ENCODE measurements at places on chromosomes 2 and 18. TPM values are rescaled to one million over a fixed set of nuclear protein-coding genes. Genes with fewer than 3 reads are reported as not detected.

Gene CHPF
- total RNA-seq = 24.7 TPM

Gene TTN
- total RNA-seq = 6.6 TPM

Gene COL5A2
- total RNA-seq = 0.60 TPM

Gene SPDYA
- total RNA-seq = 1.1 TPM

Gene THSD7B
- total RNA-seq = 0.49 TPM

Gene GPAT2
- 11.1 TPM for total RNA-seq

Gene SATB2
- 0.82 TPM for total RNA-seq

Gene SPAST
- total RNA-seq = 24.8 TPM

Gene FOXD4L1
- not detected for total RNA-seq

Gene IL18R1
- 68.0 TPM for total RNA-seq

Gene TMX3
- total RNA-seq = 69.5 TPM

Gene AGAP1
- total RNA-seq = 2.9 TPM

Gene NEB
- 1.2 TPM for total RNA-seq

Gene KHK
- total RNA-seq = 11.9 TPM

DNA sequence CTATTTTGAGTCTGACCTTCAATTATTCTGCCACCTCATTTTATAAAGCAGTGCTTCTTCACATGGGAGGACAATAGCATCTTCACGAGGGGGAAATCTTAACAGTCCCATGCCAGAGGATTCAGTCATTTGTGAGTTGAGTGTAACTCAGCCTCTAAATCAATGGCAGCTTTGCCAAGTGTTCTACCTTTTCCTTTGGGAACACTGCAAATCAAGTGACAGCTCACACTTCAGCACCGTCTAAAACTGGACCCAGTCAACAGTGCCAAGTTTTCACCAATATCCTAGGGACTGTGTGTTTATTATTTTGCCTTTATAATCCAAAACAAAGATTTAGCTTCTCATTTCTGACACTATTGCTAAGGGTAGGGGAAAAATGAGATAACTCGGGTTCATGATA, 133.6 kb downstream of the FIGN start:
- no peak for DNase-seq

- DNase-seq = no peak
Observed at GRCh38 chr2:165584126-165584654, 114.7 kb downstream of the CSRNP3 start.

GRCh38 chr2:88602022-88602421, 25.2 kb downstream of the EIF2AK3 start:
- no peak for DNase-seq

DNA sequence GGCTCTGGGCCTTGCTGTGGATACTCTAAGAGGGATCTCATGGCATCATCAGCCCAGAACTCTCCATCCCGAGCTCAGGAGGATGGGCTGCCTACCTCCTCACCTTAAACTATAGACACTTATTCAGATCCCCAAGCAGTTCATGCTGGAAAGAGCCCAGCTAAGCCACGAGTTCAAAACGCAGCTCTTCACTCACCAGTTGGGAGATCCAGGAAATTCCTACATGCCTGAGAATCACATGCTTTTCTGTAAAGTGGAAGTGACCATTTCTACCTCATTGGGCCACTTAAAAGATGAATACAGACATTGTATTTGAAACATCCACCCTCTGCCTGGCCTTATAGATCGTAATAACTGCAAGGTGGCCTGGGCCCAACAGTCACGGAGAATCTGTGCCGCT, 6.6 kb downstream of the ATOH8 start:
- no peak for DNase-seq

- DNase-seq = no peak
Observed at GRCh38 chr18:48990481-48991318, 39.9 kb upstream of the SMAD7 start.

DNA sequence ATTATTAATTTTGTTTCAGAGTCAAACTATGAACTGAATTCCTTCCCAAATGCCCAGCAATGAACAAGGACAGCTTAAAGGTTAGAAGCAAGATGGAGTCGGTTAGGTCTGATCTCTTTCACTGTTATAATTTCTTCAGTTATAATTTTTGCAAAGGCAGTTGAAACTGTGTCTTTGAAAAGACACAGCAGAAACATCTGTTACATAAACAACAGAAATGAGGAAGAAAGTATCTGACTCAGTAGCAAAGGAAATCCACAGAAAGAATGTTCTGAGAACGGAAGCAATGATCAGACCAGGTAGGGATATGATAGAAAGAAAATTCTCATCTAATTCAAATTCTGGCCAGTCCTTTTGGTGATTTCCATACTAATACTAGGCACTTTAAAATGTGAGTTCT, 5.2 kb upstream of the RMC1 start:
- no peak for DNase-seq

DNA sequence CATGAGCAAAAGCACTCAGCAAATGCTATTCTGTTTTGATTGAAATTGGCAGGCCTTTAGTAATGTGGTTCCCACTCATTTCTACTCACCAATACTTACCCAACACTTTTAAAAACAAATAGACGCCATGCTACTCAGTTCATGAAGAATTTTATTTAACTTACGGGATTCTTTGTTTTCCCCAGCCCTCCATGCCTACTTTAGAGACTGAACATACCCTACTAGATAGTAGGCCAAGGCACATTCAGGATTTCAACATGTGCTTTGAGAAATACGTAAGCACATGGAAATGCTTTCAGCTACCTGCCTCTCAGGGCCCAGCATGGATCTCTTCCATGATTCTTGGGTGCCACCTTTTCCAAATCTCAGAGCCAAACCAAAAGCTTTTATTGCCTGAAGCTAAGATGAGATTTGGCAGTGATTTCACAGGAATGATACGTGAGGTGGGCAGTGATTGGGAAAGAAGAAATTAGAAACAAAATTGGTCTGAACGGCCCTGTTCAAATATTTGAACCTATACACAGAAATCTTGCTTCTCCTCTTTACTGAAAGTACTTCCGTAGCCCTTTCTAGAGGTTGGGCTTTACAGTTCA, 31.4 kb downstream of the NAPG start:
- no peak for DNase-seq

GRCh38 chr2:171523088-171524017, 1.1 kb downstream of the CYBRD1 start:
- DNase-seq = peak; percentile 39

DNA sequence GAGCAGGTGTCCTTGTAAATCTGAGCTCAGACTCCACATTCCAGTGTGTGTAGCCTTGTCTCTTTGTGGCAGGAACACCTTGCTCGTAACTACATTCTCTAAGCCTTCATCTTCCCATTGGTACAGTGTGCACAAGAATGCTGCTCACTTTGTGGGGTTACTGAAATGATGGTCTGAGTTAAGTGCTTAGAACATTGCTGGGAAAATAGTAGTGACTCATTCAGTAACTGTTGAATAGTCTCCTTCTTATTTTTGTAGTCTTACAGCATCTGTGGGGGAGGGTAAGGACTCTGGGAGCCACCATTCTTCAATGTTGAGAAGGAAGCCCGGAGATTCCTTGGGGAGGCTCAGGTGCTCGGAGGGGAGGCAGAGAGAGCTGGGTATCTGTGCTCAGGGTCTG, 236.0 kb upstream of the HDAC4 start:
- no peak for DNase-seq

DNA sequence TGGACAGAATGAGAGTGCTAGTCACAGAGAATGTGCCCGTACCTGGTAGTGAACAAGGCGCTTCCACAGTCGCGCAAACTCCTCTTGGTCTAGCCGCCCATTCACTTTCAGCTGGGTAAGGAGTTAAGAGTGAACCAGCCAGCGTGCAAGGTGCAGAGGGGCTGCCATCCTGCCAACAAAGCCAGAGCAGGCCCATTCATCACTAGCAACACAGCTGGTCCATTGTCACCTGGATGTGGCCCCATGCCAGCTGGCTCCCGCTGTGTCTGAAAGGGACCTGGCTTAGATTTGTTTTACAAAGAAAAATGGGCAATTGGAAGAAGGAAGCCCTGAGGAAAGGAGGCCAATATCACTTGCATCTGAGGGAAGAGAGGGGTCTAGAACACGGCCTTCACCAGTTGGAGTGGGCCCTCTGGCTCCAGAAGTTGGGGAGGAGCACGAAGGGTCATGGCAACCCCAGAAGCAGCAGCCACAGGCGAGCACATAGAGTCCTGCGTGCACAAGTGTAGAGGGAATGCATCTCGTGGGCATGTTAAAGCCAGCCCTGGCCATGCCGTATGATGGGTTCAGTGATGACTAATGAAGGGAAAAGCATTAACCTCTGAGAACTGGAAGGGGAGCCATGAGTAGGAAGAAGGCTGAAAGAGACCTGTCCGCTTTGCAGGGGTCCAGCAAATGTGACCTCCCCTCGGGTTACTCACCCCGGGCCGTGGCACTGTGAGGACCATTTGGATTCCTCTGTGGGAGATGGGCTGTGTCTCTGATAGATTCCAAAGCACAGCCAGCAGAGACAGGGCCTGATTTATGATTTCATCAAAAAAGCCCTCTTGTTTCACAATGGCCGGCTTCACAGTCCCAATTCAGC, 70.6 kb downstream of the CAPN13 start:
- no peak for DNase-seq

DNA sequence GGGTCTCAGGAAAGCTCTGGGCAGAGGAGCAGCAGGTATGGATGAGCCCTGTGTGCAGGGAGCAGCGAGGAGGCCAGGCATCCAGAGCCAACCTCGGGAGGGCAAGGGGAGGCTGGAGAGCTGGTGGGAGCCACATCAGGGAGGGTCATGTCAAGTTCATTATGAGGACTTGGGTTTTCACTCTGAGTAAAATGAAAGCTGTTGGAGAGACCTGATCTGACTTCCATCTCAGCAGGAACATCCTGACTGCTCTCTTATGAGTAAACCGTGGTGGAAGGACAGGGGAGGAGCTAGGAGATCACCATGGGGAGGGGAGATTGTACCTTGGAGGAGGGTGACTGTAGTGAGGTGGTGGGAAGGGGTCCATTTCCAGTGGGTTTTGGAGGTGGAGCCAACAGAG, 209.8 kb downstream of the LDLRAD4 start:
- no peak for DNase-seq

DNA sequence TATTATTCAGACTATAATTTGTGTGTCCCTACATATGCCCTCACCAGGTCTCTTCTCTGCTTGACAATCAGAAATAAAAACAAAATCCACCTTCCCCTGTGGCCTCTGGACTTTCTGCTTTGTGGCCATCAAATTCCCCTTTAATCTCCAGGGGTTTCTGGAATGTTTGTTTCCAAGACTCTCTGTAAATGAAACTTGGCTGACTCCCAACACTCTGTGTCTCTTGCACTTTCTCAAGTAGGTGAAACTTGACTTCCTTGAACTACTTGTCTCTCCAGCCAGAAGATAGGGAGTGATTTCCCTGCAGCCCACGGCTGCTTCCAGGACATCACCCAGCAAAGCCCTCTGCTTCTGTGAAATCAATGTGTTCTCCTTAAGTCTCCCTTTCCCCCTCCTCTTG, 54.1 kb upstream of the AQP4 start:
- no peak for DNase-seq

GRCh38 chr2:20182241-20182931, 42.5 kb downstream of the SDC1 start:
- no peak for DNase-seq

DNA sequence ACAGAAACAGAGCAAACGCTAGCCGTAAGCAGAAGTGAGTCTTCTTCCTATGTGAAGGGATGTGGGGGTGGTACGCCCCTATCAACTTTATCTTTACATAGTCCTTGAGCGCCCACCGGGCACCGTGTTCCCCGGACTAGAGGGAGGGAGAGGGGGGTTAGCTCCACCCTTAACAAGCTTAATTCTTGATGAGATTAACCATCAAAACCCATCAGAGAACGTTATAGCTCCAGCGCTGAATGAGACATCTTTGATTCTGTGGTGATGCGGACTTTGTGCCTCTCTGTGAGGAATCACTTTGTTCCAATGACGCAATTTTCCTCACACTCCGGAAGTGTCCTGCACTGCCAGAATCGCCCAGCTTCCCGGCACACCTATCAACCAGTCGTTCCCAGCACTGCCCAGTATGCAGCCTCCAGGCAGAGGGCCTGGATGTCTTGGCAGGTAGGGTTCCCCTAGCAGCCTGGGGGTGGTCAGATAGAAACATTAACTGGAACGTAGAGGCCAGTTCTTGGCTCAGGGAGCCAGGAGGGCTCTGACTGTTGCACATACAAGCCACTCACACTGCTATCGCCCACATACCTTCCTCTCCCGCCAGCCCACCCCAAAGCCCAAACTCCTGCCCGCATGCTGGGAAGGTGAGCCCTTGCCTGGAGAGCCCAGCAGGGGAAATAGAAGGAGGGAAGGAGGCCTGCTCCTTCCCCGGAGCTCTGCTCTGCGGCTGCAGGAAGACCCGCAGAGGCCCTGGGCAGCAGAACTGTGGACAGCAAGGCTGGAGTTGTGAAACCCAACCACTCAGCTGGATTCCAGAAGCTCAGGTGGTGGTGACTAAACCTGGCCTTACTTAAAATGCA, 1.9 kb upstream of the ODC1 start:
- no peak for DNase-seq

- no peak for DNase-seq
Observed at GRCh38 chr2:219613461-219614070, 13.9 kb upstream of the SLC4A3 start.

- DNase-seq = no peak
Observed at GRCh38 chr18:41524674-41525470, 430.2 kb upstream of the PIK3C3 start.

DNA sequence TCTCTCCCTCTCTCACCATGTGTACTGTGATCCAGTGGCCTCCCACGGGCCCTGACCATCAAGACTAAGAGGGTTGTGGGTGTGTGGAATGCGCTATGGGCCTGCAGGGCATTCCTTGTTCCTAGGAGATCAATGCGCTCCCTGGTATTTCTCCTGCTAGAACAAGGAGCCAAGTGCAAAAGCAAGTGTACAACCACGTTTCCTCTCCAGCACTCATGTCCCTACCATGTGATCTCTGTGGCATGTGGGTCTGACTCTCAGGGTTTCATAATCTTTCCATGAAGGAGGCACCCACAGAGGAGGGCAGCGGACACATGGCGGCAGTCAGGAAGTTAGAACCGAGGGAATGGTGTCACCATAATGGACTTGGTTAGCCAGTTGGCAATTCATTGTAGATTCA, 91.4 kb downstream of the MAPK4 start:
- no peak for DNase-seq

DNA sequence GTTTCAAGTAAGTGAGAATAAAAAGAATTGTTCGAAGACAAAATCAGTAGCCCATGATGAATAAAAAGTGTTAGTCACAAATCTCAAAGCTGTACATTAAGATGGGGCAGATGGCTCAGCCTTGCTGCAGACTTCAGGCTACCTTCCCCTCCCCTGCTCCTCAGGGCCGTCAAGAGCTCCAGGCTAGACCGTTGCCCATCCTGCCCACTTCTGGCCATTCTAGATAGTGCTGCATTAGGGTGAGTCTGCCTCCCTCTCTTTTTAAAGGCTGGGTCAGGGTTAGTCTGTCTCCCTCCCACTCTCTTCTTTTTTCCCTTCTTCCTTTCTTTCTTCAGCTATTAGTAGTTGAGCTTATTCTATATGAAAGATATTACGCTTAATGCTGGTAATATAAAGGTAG, 86.0 kb downstream of the MAPRE2 start:
- no peak for DNase-seq
